ENCODE measurements at places on chromosomes 4 and X.

GRCh38 chrX:75361788-75362187 lies 87.9 kb downstream of the UPRT start:
- DNase-seq = no peak

GRCh38 chr4:184315675-184316359 lies 98.1 kb upstream of the ENPP6 start:
- no peak for DNase-seq

- DNase-seq = no peak
These were observed 11.4 kb downstream of the TMSB4X start for GRCh38 chrX:12986164-12986779.

DNA sequence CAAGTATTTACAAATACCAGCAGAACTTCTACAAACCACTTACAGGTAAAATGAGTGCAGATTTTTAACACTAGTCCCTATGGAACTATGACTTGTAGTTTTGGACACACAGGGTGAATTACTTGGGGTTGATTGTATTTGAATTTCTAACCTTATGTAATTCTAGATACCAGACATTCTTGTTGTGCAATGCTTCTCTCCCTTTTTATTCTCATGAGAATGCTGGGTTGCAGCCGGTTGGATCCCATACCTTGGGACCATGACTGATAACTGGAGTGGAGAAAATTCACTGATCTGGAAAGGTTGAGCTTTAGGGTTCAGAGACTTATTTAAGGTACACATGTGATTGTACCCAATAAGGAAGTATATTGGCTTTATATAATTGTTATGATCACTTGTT lies 8.8 kb downstream of the TET2 start:
- DNase-seq = no peak

DNA sequence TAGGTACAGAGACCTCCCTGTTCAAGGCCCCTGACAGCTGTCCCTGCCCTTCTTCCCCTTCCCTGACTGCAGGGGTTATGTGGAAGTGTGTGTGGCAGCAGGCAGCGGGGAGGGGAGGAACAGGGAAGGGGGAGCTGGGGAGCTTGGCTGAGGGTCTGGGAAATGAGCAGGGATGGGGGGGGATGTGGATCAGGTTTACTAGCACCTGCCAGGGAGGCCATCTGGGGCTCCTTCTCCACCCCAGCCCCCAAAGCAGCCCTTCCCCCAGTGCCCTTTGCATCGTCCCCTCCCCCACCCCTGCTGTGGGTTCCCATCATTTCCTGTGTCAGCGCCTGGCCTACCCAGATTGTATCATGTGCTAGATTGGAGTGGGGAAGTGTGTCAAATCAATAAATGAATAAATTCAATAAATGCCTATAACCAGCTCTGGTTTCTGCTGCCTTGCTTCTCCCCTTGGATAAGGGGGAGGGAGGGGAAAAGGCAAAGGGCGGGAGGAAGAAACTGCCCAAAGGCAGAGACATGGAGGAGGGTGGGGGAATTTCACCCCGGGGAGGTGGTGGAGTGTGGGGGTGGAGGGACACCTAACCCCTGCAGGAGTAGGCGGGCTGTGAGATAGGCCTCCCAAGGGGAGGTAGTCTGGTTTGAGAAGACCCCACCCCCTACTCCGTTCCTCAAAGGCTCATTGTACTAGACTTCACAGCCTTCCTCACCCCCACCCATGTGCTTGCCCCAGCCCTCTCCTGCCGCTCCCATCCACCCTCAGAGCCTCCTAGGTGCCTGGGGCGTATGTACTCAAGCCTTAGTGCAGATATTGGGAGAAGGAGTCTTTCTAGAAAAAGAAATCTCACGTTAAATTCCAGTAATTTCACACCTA lies 3.2 kb downstream of the CXorf65 start:
- DNase-seq = no peak

- peak; percentile 68 for DNase-seq
These were observed 61.1 kb downstream of the FBXO8 start for GRCh38 chr4:174222266-174222872.

GRCh38 chrX:71652405-71652804 lies 14.9 kb upstream of the LOC101059915 start:
- peak; percentile 67 for DNase-seq

- no peak for DNase-seq
These were observed 288.9 kb downstream of the IL1RAPL2 start for GRCh38 chrX:104854790-104855340.

DNA sequence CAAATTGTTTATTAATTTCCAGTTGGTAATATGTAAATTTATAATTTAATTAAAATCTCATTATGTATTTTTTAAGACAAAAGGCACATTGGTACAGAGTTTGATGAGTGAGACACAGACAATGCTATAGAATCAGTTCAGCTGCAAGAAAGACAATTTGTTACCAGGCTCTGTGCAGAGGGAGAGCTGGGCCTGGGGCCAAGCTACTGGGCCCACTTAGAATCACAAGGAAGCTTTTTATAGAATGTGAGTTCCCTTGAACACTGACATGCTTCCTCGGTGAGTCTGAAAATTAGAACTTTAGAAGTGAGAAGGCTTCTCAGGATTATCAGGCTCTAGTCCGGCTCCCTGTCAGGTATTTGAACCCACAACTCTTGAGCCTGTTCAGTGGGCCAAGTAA lies 129.0 kb downstream of the AFF2 start:
- DNase-seq = no peak

- peak; percentile 19 for DNase-seq
These were observed 36.9 kb downstream of the PARM1 start for GRCh38 chr4:74969507-74970474.

Data from HuH-7 (cell line).